Renal cortex interstitium (tissue), 15 donors: ENCODE measurements at places on chromosomes 2 and 18.

DNA sequence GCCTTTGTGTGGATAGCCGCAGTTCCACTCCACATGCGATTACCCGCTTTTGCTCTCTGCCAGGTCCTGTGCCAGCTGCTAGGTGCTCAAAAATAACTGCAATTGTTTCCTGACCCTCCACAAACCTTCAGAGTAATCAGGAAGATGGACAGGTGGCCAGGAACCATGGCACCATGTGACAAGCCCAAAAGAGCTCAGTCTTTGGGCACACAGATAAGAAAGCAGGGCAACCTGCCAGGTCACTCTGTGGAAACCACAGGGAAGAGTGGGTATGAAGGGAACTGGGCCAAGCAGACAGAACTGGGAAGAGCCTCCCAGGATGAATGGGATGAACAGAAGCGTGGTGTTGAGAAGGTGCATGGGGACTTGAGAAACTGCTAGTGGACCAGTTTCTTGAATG, 79.4 kb upstream of the AGAP1 start:
- no peak for DNase-seq

- no peak for DNase-seq
Measured at GRCh38 chr2:10097352-10098148, 17.3 kb upstream of the CYS1 start.

GRCh38 chr18:45057955-45058600, 377.4 kb downstream of the SETBP1 start:
- no peak for DNase-seq

- no peak for DNase-seq
Measured at GRCh38 chr2:240112914-240113690, 23.0 kb downstream of the COPS9 start.

- no peak for DNase-seq
Measured at GRCh38 chr18:3979024-3979423, 476.1 kb downstream of the DLGAP1 start.

DNA sequence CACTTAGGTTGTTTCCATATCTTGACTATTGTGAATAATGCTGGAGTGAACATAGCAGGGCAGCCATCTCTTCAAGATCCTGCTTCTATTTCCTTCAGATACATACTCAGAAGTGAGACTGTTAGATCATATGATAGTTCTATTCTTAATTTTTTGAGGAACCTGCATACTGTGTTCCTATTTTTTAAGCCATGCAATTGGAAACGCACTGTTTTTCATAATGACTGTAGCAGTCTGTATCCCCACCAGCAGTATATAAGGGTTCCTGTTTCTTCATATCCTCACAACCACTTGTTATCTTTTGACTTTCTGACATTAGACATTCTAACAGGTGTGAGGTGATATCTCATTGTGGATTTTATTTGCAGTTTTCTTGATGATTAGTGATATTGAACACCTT, 15.5 kb downstream of the NEURL3 start:
- no peak for DNase-seq
